Activated T-cell treated with anti-CD3 and anti-CD28 coated beads, Interleukin-2, amount 50 U/mL, for 72 hours (primary cell): ENCODE measurements at places on chromosomes 4 and X. TPM values are rescaled to one million over a fixed set of nuclear protein-coding genes. Genes with fewer than 3 reads are reported as not detected.
A peak's percentile ranks its signal among the peaks of the same experiment; 100 is the strongest.

Gene TMEM271
- total RNA-seq, result not detected

Gene IL13RA1
- 1.1 TPM for total RNA-seq

Gene ADAM29
- total RNA-seq, result not detected

Gene MID1
- total RNA-seq, result 1.1 TPM

Gene KCNE5
- total RNA-seq, result 0.26 TPM

Gene DMP1
- not detected for total RNA-seq

Gene PDE6B
- total RNA-seq, result 18.9 TPM

Gene SMIM31
- total RNA-seq, result not detected

Gene CSAG3
- total RNA-seq, result 1.3 TPM

Gene SYN1
- total RNA-seq, result 2.0 TPM

Gene GIMD1
- not detected for total RNA-seq

Gene PPARGC1A
- total RNA-seq, result not detected

Gene DDX53
- not detected for total RNA-seq

Gene HPGD
- total RNA-seq, result 5.2 TPM

Gene GRIPAP1
- 114 TPM for total RNA-seq

Gene PLS3
- total RNA-seq, result 1.3 TPM

Gene G3BP2
- total RNA-seq, result 212 TPM

Gene MGARP
- total RNA-seq, result not detected

Gene PRDM5
- total RNA-seq, result 0.35 TPM

Gene EIF1AX
- total RNA-seq, result 117 TPM

Gene RBMX2
- total RNA-seq, result 35.3 TPM

Gene CYTL1
- total RNA-seq, result not detected

Gene PCDH11X
- not detected for total RNA-seq

DNA sequence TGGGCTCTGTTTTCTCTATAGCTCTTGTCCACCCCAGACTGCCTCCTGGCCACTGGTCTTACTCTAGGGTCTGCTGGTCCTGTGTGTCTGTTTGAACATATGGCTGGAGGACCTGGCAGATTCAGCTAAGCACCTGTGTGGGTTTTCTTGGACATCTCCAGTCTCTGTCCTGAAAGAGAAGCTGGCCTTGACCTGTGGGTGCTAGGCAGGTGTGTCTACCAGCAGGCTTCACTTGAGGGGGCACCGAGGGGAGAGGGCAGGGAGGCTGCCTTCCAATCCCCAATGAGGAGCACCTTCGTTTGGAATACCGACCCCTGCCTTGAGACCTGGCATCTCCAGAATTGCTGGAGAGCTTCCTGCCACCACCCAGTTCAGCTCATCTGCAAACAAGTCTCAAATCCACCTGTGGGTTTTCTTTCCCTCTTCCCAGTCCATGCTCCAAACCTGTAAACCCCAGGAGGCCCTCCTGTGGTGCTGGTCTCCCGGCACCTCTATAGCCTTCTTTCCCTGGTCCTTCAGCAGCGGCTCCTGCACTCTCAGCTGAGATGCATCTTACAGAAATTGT lies 45.2 kb downstream of the HTRA3 start:
- no peak for DNase-seq

DNA sequence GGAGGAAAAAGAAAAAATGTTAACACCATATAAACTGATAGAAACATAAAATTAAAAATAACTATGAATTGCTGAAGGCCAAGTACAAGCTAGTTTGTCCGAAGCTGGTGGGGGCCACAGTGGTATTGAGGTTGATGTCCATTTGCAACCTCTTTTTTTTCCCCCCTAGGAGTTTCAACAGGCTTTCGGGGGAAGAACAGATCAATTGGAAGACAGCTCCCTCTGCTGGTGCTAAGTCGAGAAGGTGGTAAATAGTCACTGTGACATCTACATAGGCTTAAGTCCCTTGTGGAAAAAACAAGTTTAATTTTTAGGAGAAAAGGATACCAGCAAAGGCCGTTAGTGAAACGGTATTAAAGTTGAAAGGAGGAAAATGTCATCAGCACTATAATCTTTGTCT lies 115.7 kb upstream of the ZXDA start:
- peak; percentile 13 for DNase-seq

GRCh38 chr4:152780267-152780778 lies 569 bp downstream of the ARFIP1 start:
- DNase-seq, result no peak

DNA sequence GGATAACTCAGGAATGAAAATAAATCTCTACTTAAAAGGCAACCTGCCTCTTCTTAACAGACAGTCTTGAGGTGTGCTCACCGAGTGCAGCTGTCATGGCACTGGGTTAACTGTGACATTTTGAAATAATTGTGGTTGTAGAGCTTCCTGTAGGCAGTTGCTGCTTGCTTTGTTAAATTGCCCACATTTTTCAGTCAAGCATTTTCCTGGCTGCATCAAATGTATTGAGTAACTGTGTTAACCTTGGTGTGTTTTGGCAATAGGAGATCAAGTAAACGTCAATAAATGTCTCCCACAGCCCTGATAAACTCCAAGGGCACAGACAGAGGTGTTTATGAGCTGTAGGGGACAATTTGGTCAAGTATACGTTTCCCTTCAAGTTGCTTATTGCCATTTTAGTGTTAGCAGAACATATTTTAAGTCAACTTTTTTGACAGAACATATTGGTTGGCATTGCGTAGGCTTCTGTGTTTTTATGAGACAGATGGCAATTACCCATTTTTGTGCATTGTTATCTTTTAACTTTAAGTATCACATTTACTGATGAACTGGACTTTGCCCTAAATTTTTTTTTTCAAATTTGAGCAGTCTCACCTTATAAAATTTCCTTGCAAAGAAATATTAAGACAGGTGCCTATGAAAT lies 527.4 kb downstream of the C4orf33 start:
- no peak for DNase-seq

- no peak for DNase-seq
Observed at GRCh38 chr4:25814301-25815136, 48.3 kb downstream of the SEL1L3 start.

- DNase-seq, result peak; percentile 85
Observed at GRCh38 chrX:103310555-103311398, at the start of gene BEX2. Gene BEX2, minus strand, starts transcription at chrX:103310990. Its CDS starts 1,014 bp downstream, at chrX:103309976.

DNA sequence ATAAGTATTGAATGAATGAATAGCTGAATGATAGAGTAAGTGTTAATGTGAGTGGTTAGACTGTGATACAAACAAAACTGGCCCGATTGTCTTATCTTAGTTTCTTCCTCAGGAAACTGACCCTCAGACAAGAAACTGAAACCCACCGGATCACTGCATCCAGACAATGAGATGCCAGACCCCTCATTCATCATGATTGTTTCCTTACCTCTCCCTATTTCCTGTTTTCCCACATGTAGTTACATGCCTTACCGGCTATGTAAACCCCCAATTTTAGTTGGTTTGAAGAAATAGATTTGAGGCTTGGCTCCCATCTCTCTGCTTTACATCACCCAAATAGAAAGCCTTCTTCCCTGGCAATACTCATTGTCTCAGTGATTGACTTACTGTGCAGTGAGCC lies 218.9 kb upstream of the PPP1R2C start:
- no peak for DNase-seq

- DNase-seq, result peak; percentile 87
Observed at GRCh38 chr4:2469192-2469984, 482 bp downstream of the RNF4 start.

DNA sequence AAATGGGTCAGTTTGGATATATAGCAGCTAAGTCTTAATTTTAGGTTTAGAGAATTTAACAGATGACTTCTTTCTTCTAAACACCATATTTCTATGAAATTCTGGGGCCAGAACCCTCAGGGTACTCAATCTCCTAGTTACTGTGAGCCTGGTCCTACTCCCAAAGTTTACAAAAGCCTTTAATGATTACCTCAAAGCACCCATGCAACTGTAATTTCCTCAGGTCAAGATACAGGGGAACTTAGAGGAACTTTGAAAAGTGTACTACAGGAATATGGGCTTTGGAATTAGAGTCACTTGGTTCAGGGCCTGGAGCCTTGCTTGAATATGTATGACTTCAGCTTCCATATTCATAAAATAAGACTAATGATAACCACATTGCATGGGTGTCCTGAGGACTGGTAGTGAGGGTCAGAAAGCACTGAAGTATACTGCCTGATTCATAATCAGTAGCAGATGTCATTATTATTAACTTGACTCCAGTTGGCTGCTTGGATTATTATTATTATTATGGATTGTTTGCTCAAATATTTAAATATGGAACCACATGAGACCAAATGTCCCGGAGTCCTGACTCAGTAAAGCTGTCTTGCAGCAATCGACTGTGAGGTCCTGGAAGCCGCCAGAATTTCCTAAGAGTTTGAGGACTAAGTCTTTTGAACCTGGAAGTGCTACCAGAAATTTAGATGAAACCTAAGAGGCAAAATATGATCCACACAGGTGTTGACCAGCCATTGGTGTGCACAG lies 2.0 kb upstream of the ADH7 start:
- DNase-seq, result no peak

GRCh38 chr4:158065603-158066002 lies 107.2 kb downstream of the GASK1B start:
- DNase-seq, result no peak

GRCh38 chr4:165967486-165967885 lies 94.4 kb downstream of the TLL1 start:
- DNase-seq, result no peak

- DNase-seq, result peak; percentile 22
Observed at GRCh38 chr4:88672987-88673386, 24.6 kb downstream of the NAP1L5 start.

- no peak for DNase-seq
Observed at GRCh38 chr4:188639479-188640100, 500.3 kb downstream of the TRIML1 start.

DNA sequence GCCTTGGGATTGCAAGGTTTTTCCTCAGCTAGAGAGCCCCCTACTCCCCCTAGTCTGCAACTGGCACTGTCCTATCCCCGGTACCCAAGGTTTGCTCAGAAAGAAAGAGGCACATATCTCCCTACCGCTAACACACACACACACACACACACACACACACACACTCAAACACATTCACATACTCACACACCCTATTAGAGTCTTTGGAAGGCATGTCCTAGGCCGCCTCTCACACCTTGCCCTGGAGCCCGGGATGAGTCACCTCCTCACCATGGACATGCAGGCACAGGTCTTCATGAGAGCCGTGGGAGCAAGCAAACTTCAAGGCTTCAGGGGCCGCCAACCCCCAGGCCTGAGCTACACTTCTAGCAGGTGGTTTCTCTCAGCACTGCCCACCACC lies 49.2 kb downstream of the PJA1 start:
- DNase-seq, result no peak

- no peak for DNase-seq
Observed at GRCh38 chrX:110280954-110281353, 36.9 kb downstream of the AMMECR1 start.

GRCh38 chr4:28822163-28822562 lies 1898.0 kb upstream of the PCDH7 start:
- DNase-seq, result no peak

GRCh38 chr4:53981066-53981465 lies 83.3 kb downstream of the CHIC2 start:
- DNase-seq, result no peak

DNA sequence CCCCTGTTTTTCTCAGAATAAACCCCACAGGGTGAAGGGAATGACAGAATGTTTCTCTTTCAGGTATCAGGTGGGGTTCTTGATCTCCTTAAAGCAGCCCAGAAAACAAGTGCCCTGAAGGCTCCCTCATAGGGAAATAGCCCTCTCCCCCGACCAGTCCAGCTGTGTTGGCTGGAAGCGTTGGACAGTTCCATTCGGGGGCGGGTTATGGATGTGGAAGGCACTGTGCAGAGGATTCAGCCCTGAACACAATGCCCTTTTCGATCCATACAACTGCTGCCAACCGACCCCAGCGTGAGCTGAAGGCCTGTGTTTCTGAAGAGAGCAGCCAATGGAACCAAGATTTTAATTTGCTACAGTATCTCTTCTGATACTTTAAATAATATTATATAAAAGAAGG lies 41.5 kb downstream of the SEL1L3 start:
- DNase-seq, result no peak

- DNase-seq, result no peak
Observed at GRCh38 chr4:109052821-109053220, 249.6 kb downstream of the COL25A1 start.

- DNase-seq, result no peak
Observed at GRCh38 chr4:7172946-7173345, 19.4 kb upstream of the SORCS2 start.

DNA sequence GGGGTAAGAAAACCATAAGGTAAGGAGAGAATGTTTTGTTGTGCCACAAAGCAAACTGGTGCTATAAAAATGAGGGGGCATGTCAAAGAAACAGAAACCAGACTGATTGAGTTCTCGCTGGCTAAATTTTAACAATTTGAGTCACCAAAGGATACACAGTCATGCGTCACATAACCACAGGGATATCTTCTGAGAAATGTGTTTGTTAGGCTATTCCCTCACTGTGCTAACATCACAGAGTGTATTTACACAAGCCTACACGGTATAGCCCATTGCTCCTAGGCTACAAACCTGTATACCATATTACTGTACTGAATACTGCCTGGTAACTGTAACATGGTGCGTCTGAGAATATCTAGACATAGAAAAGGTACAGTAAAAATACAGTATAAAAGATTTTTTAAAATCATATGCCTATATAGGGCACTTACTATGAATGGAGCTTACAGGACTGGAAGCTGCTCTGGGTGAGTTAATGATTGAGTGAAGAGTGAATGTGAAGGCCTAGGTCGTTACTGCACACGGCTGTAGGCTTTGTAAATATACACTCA lies 50.1 kb downstream of the FBXW7 start:
- DNase-seq, result peak; percentile 57

GRCh38 chrX:103883533-103883932 lies 51.5 kb upstream of the RAB9B start:
- no peak for DNase-seq

GRCh38 chr4:73213916-73214653 lies 44.5 kb downstream of the ANKRD17 start:
- no peak for DNase-seq

GRCh38 chrX:125340490-125340889 lies 20.8 kb downstream of the TEX13C start:
- DNase-seq, result no peak

GRCh38 chr4:102355748-102356147 lies 10.5 kb upstream of the SLC39A8 start:
- DNase-seq, result no peak

- no peak for DNase-seq
Observed at GRCh38 chrX:11533199-11533651, 132.5 kb downstream of the ARHGAP6 start.

DNA sequence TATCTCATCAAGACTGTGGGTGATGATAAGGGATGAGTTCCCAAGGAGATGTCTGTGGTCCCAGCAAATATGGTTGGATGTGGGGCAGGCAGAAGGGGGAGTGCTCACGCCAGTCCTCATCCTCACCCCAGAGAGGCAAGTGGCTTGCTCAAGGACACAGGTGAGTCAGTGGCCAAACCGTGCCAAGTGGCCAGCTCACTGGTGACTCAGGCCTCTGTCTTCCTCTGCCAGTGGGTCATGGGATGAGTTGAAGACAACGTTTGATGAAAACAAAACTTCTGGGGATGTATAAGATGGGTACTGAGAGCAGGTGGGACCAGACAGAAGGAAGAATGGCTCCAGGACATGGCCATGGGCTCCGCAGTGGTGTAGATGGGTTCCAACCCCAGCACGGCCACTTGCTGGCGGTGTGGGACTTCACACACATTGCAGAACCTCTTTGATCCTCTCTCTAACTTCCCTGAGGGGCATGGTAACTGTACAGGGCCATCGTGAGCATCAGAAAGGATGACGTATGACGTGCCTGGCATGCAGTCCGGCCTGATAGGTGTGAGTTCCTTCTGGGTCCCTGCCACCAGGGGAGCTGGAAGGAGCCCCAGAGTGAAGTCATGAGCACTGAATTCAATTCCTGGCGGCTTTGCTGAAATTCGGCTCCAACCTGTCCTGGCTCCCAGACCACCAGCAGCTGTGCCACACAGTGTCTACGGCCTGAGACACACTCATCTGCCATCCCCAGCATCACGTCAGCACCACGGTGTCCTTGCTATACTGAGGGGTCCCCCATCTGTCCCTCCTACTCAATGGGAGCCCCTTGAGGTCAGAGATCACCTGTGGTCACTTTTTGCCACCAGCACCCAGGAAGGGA lies 41.3 kb upstream of the GPR78 start:
- no peak for DNase-seq
